ENCODE measurements at places on chromosomes 3 and 15.
A peak's percentile ranks its signal among the peaks of the same experiment; 100 is the strongest.

DNA sequence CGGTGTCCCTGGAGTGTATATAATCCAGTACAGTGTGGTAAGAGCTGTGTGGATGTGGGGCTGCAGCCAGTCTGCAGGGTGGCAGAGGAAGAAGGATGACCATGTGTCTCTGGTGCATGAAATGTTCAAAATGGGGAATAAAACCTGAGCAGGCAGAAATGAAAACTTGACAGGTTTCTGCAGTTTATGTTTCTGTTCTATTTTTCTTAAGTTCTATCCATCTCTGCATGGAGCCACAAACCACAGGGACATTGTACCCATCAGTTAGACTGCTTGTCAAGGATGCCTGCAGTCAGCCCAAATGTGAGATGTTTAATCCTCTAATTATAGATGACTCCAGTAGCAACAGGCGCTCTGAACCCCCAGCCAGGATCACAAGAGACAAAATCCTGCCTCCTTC lies 216.7 kb downstream of the IL20RB start:
- DNase-seq: no peak

- DNase-seq: no peak
Observed at GRCh38 chr3:135020181-135020580, 225.1 kb downstream of the EPHB1 start.

DNA sequence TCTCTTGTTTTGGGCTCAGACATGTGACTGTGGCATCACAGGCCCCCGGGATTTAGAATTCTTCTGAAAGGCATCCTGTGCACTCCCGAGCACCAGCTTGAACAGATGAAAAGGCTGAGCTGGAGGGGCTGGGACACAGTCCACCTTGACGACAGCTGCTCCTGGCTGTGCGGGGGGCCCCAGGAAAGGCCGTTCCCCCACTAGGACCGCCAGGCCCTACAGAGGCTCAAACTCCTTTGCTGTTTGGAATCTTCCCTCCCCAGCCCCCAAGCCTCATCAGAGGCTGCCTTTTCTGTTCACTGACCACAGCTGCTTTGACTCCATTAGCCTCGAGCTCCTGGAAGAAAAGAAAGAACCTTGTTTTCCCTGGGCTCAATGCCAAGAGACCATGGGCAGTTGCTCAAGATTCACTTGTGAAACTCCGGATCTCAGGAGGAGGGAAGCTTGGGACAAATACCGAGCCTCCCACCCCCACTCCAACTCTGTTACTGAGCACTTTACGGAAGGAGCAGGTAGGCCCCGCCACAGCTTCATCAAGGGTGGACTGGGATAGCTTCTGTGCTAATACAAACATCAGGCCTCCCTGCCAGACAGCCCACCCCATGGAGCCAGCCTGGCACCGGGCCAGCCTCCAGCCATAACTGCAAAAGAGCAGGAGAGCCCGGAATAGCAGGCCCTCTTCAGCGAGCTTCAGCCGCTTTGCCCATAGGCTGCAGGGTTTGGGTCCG lies 15.7 kb downstream of the CIDEC start:
- peak; percentile 63 for DNase-seq

GRCh38 chr15:42375252-42375651 lies 16.0 kb downstream of the CAPN3 start:
- no peak for DNase-seq

DNA sequence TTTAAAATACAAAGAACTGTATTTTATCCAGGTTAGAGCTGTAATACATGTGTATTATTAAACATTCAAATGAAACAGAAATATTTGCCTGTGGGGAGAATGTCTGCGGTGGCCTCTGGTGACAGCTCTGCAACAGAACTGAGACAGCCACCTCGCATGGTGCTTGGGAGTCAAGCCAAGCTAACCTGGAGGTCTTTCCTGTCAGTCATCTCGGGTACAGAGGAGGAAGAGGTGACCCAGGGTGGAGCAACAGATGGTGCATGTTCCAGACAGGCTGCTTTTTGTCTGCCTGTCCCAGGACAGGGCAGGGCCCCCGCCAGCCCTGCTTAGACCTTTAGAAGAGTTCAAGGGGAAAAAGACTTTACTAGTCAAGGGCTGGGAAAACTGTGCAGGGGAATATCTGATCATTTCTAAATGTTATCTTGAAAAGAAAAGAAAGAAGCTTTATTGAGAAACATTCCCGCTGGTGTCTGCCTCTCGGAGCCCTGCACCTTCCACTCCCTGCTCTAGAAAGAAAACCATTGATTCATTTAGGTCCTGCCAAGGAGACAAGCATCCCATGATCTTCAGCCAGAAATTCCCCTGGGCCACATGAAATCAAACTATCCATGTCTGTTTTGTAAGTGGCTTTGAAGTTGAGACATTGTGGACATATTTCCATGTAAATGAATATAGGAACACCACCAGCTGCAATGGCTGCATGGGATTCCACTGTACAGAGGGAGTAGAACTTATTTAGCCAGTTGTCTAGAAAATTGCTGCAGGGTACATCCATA lies 5.5 kb upstream of the NR2E3 start:
- DNase-seq: no peak

DNA sequence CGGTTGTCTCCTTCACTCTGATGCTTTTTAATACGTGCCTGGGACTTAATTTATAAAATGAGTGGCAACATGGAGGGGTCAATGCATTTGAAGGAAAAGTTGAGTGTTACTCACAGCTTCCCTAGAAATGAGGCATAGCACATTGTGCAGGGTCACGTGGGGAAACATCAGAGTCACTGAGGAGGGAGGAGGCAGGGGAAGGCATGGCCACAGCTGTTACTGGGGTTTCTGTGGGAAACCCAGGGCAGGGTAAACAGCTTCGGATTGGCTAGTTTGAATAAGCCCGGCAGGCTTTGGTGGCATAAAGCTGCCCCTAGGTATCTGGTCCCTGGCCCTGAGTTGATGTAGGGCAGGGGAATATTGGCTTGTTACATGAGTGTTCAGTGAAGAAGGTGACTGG lies 98.9 kb upstream of the ST8SIA2 start:
- DNase-seq: no peak

- DNase-seq: no peak
Observed at GRCh38 chr3:40850861-40851260, 326.1 kb downstream of the ZNF621 start.

GRCh38 chr3:172707967-172708366 lies 2.9 kb downstream of the NCEH1 start:
- DNase-seq: no peak

All from NCI-H446 (cell line).